ENCODE measurements at places on chromosomes 7 and 10. TPM values are rescaled to one million over a fixed set of nuclear protein-coding genes. Genes with fewer than 3 reads are reported as not detected.

DNA sequence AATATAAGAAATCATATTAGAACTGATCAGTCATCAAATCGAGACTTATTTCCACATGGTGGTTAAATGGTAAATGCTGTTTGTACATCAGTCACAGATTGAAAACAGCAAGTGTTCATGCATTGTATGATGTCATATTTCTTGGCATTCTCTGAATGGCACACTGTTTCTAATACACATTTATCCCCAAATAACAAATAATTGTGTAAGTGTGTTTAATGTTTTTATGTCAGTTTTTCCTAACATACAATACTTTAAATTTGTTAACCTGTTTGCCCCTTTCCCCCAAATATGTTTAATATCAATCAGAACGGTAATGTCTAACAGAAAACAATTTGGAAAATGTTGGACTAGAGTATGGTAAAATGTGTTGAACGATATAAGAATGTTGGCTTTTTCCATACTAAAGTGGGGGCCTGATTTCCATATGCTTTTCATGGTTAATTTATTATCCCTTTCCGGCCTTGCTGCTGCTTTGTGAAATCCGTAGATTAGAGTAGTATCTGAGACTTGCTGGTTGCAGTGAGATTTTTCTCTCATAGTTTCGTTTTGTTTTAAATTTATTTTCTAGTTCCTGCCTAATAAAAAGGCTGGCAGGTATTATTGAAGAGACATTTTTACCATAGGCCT lies 23.7 kb downstream of the RAB18 start:
- no peak for DNase-seq

- DNase-seq: no peak
Measured at GRCh38 chr10:5424751-5425150, 12.4 kb downstream of the NET1 start.

GRCh38 chr7:156935250-156935649 lies 14.3 kb upstream of the NOM1 start:
- no peak for DNase-seq

DNA sequence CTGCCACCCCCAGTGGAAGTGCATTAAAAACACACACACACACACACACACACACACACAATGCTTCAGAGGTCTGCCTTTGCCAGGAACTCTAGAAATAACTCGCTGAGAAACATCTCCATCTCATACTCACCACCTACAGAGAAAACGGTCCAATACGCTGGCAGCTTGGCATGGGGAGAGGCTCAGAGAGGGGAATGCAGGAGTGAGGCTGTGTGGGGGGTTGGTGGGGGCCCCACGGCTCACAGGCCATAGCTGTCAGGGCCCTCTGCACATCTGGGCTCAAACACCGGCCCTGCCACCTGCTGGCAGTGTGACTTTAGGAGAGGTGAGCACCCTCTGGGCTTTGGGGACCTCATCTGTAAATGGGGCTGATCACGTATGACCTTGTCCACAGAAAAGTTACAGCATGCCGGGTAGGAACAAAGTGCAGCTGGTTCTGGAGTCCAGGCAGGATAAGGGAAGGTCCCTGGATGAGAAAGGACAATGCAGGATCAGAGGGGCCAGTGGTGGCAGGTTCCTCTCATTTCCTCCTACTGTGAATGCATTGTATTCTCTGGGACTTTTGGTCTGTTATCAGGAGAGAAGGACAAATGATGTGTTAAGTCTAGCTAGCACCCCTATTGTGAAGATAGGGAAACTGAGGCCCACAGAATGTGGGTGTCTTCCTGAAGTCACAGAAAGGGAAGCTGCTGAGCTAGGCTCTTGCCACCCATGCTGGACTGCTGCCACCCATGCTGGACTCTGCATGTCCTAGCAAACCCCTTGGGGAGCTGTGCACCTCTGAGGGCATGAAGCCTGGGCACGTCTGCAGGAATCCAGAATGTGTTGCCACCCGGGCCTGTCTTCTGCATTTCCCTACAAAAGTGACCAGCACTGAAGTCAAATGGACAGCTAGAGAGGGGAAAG lies 404.6 kb downstream of the RPS24 start:
- no peak for DNase-seq

- no peak for DNase-seq
Measured at GRCh38 chr10:124904796-124905195, 37.1 kb upstream of the ZRANB1 start.

DNA sequence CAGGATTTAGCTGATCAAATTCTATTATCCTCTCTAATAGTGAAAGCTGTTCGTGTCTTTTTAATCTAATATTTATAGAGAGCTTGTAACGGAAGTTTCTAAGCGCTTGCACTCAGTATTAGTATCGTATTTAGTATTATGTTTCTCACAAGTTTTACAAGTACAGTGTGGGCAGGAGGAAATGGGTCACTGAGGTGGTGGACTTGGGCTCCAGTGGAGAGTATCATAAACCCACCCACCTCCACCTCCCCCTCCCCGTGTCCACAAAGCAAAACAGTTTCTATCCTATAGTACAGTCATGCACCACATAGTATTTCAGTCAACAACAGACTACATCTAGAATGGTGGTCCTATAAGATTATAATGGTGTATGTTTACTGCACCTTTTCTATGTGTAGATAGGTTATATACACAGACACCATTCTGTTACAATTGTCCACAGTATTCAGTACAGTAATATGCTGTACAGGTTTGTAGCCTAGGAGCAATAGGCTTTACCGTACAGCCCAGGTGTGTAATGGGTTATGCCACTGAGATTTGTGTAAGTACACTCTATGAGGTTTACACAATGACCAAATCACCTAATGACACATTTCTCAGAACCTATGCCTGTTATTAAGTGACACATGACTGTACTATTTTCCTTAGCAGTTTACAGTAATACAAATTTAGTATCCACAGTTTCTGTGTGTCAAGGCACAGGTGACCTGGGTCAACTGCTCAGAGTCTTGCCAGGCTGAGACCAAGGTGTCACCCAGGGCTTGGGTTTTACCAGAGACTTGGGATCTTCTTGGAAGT lies 1021.3 kb upstream of the C7orf33 start:
- DNase-seq: no peak

WNT2 gene
- not detected for total RNA-seq

- DNase-seq: no peak
Measured at GRCh38 chr7:105637755-105638154, 56.5 kb upstream of the EFCAB10 start.

CYP26A1 gene
- not detected for total RNA-seq

GRCh38 chr10:127117125-127117524 lies 79.3 kb downstream of the INSYN2A start:
- no peak for DNase-seq

- no peak for DNase-seq
Measured at GRCh38 chr7:34133983-34134782, 228.8 kb downstream of the BMPER start.

SEMA3E gene
- not detected for total RNA-seq

- no peak for DNase-seq
Measured at GRCh38 chr10:4212111-4212630, 427.2 kb upstream of the KLF6 start.

GRCh38 chr7:35736725-35737124 lies 41.8 kb upstream of the HERPUD2 start:
- no peak for DNase-seq

GRID2IP gene
- 0.81 TPM for total RNA-seq

- DNase-seq: peak; percentile 40
Measured at GRCh38 chr10:15084502-15084922, 4.1 kb downstream of the ACBD7 start.

DNA sequence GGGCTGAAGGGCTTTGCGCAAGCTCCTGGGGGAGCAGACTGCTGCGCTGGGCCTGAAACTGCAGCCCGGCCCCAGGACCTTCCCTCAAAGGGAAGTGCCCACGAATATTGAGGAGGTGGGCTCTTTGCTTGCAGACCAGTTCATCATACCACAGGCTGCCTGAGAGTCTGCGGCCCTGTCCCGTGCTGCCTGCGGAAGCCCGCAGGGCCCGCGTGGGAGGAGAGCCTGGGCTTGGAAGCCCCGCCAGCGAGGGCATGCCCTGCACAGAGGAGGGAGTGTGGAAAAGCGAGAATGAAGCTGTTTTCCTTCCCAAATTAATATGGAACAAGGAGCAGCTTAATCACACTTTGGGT lies 83.6 kb upstream of the MKI67 start:
- no peak for DNase-seq

TMEM176A gene
- 2.6 TPM for total RNA-seq

LLCFC1 gene
- not detected for total RNA-seq

FAM131B gene
- 0.97 TPM for total RNA-seq

FAM25A gene
- not detected for total RNA-seq

THSD7A gene
- not detected for total RNA-seq

DNA sequence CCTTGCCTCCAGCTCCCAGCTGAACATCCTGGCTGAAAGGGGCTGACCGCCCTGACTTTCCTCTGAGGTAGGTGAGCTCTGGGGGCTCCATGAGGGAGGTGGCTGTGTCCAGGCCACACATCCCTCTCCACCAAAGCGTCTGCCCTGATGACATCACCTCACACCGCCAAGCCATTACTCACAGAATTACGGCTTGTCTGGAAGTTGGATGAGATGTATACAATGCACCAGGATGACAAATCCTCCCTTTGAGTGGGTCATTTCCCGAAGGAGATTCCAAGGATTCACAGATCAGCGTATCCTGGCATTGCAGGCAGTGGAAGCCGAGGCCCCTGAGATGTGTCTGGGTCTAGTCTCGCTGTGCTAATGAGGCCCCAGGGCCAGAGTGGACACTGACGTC lies 15.1 kb upstream of the RET start:
- no peak for DNase-seq

CDC14C gene
- total RNA-seq: not detected

- DNase-seq: no peak
Measured at GRCh38 chr7:130421684-130422083, 19.1 kb downstream of the CEP41 start.

GRCh38 chr10:128808921-128809440 lies 658.1 kb upstream of the MGMT start:
- DNase-seq: no peak

GRCh38 chr7:4607311-4607729 lies 74.8 kb upstream of the FOXK1 start:
- no peak for DNase-seq

DNA sequence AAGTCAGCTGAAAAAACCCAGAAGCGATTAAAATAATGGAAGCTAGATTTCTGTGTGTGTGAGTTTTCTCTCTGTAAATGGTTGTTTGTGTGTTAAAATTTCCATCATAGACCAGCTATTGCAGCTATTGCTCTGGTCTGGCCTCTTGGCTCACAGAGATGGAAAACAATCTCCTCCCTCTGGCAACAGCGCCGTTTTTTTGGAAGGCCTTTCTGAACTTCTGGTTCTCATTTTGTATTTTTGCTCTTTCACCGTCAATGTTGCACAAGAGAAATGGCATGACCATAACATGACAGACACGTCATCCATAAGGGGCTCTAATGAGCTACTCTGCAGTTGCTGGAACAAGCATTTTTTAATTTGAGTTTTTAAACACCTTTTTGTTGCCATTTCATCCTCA lies 91.0 kb downstream of the CUBN start:
- DNase-seq: no peak

DNA sequence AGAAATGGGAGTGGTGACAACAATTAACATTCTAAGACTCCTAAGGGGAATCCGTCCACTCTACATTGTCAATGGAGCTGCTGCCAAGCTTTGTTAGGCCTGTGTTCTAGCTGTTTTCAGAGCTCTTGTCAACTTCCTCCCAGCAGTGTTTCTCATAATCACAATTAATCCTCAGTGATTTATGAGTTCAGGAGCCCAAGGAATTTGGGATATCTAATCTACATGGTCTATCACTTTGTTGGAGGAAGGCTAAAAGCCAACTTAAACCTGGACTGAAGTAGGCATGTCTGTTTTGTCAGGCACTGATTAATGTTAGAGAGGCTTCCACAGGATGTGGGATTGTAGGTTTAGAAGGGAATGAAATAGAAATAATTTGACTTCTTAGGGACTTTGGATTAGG lies 10.2 kb upstream of the OR2F2 start:
- DNase-seq: no peak

ADAM12 gene
- total RNA-seq: 0.30 TPM

AHR gene
- total RNA-seq: 35.2 TPM

DNA sequence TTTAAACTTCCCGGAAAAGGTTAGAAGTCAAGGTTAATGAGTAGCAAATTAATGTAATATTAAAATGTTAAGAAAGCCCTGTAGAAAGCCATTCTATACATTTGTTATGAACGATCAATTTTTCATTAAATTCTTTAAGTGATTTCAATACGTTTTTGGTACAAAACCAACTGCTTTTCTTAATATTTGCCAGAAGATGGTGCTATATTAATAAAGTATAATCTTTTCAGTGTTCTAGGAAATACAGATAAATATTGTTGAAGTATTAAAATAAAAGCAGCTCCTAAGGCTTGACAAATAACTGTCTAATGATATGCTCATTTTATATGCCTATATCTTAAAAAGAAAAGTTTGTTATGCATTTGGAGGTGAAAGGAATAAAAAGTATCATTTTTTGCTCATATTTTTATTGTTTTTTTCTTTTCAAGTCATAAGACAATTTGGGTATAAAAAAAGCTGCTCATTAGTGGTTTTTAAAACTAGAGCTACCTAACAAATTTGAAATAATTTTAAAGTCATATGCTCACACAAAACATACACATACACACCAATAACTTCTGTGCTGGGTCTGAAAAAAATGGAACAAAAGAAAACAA lies 130.3 kb upstream of the POT1 start:
- DNase-seq: no peak

GRCh38 chr10:29692121-29692539 lies 57.4 kb upstream of the SVIL start:
- no peak for DNase-seq

DNA sequence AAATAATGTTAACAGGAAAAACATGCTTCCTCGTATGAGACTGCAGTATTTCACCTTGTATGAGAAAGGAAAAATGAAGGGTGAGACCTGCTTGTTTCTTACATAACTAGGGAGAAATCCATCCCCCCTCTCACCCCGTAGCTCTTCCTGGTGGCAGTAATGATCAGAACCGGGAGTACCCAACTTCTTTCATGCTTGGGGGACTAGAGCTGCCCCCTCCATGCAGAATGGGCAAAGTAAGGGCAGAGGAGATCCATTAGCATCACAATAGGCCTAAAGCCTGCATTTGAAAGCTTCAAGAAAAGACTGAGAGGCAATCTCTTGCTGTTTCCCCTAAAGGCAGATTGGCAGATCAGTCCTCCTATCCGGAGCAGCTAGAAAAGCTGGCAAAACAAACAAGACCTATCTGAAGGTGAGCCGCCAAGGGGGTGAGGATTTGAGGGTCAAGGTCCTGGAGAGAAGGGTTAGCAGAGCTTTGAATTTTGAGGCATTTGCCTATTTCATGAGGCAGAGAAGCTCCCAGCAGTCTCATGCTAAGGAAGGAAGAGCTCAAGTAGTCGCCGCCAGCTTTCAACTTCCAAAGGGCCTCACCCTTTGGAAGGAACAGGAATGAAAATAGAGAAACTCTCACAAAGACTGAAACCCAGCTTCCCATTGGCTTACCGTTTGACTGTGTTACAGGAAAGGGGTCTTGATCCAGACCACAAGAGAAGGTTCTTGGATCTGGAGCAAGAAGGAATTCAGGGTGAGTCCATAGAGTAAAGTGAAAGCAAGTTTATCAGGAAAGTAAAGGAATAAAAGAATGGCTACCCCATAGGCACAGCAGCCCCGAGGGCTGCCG lies 36.2 kb downstream of the BAG3 start:
- DNase-seq: no peak

TBC1D12 gene
- total RNA-seq: 0.96 TPM

- no peak for DNase-seq
Measured at GRCh38 chr10:122949296-122949695, 4.7 kb downstream of the C10orf88 start.

GRCh38 chr10:122368502-122369254 lies 5.8 kb upstream of the PLEKHA1 start:
- DNase-seq: no peak

HMX3 gene
- not detected for total RNA-seq

GRCh38 chr7:25870574-25870973 lies 281.4 kb upstream of the NFE2L3 start:
- DNase-seq: no peak

GRCh38 chr10:99520040-99520846 lies 12.5 kb upstream of the NKX2-3 start:
- no peak for DNase-seq

Data from CD4-positive, alpha-beta memory T cell (primary cell).